ENCODE measurements at places on chromosomes 5 and 9.

GRCh38 chr5:142425286-142426065, 100.7 kb upstream of the SPRY4 start:
- DNase-seq, result no peak

GRCh38 chr5:98144710-98145109, 628.8 kb upstream of the RGMB start:
- no peak for DNase-seq

DNA sequence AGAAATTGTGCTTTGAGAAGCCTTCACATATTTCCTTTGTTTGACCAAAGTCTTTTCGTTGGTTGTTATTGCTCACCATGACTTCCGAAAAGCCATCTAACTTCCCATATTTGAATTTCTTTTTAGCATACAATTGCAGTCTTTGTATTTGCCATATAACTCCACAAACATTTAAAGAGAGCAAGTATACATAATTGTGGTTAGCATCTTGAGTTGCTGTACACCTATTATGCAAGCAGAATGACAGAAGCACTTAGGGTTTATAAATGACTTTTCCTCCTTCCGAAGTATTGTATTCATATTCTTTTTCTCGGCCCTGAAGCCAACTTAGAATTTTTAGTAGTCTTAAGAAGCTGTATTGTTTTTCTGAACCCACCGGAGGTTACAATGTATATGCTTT, 250.4 kb downstream of the RFK start:
- no peak for DNase-seq

GRCh38 chr9:37975639-37976038, 71.7 kb upstream of the SLC25A51 start:
- no peak for DNase-seq

DNA sequence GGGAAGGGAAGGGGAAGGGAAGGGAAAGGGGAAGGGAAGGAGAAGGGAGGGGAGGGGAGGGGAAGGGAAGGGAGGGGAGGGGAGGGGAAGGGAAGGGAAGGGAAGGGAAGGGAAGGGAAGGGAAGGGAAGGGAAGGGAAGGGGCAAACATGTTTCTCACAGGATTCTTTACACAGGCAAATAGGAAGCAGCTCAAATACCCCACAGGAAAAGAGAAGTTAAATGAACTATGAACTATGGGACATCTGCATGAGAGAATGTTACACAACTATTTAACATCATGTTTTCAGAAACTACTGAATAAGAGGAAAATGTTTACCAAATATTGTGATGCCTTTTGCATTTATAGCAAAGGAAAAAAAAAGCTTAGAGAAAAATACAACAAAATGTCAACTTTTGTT, 125.4 kb upstream of the SLC30A5 start:
- no peak for DNase-seq

- no peak for DNase-seq
These were observed 24.2 kb downstream of the ABO start for GRCh38 chr9:133250741-133251170.

- DNase-seq, result no peak
These were observed 10.5 kb upstream of the AHRR start for GRCh38 chr5:310941-311434.

DNA sequence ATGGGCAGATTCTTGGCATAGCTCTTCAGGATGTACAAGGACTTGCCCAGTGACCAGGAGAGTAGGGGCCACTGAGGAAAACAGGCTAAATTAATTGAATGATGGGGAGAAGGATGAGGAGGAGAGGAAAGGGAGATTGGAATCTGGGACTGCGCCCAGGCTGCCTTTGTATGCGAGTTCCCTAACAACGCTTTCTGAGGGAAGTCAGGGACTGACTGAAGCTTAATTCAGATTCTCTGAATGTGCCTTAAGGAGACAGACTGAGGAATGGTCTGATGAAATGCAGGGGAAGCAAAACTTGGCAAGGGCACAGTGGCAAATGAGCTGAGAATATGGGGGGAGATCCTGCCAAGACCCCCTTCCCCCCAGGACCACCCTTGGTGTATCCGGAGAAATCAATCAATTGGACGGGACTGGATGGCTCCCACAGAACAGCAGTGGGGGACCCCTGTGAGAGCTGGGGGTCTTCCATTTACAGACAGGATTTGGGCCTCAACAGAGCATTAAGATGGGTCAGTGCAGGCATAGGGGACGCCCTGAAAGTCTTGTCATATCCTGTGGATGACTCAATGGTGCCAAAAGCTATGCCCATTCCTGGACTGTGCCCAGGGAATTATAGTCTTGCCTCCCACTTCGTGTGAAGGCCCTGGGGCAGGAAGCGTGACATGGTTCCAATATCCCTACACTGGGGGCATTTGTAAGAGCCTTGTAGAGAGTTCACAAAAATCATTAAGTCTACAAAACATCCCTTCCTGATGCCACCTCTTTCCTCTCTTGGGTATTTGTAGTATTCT, 215.5 kb upstream of the TNC start:
- DNase-seq, result no peak

DNA sequence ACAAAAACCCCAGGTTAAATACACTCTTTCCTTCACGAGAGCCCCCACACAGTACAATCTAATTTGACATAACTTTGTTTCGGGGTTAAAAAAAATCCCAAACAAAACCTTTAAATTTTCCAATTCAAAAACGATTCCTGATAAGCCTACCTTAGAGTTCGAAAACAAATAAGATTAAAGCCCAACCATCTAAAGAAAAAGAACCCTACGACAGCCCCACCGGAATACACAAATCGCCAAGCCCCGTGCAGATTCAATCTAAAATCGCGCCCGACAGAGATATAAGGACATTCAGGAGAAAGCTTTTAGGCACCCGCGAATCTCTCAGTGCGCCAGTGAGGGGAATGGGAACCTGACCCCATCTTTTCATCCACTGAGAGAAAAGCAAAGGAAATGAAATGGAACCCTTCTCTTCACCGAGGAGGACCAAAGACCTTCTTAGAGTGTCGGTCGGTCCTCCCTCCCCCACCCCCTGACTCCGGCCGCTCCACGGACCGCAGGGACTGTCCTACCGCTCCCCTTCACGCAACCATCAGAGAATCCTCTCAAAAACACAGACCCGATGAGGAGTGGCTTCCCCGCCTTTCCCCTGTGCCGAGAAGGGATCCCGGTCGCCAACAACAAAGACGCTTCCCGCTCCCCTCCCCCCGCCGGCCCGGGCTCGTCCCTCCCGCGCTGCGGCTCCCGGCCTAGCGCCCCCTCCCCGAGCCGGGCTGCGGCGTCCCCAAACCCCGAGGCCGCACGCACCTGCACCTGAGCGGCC, 925 bp downstream of the ABHD17B start:
- DNase-seq, result no peak

- DNase-seq, result no peak
These were observed 364.7 kb upstream of the CD180 start for GRCh38 chr5:67561151-67561932.

- DNase-seq, result no peak
These were observed 81.3 kb upstream of the PRR16 start for GRCh38 chr5:120382833-120383232.

- no peak for DNase-seq
These were observed 159.8 kb upstream of the HMHB1 start for GRCh38 chr5:143652108-143652700.

DNA sequence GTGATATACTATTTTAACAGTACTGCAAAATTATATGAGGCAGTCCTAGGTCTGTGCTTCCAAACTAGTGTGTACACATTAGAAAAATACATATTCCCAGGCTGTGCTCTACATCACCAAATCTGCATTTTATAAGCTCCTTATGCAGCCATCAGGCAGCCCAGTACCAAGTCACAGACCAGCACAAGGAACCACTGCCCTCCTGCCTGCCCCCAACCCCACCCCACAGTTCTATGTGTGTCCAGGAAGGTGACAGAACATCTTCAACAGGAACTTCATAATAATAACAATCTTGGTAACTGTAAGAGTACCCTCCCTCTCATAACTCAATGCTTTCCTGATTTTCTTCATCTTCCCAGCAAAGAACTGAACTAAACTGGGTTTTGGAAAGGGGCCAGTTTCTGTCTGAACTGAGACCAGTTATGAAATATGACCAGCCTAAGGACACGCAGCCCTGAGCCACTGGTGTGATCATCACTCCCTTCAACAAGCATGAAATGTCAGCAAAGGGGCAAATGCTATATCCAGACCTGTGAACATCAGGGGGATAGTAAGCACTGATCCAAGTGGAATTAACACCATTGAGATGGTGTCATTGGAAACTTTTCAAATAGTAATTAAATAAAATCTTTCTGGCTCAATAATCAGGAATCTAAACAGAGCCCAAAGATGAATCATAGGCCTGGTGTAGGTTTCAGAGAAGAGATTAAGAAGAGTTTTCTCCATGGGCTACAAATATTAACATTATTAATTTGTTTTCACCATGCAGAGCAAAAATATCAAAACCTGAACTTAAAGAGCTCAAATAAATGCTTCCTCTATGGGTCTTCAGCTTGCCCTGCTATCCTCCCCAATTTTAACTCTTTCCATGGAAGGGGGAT, 82.1 kb downstream of the DPYSL3 start:
- no peak for DNase-seq

- DNase-seq, result no peak
These were observed 63.9 kb downstream of the PCDH1 start for GRCh38 chr5:141814064-141814964.

GRCh38 chr5:53355316-53355715, 125.1 kb upstream of the FST start:
- no peak for DNase-seq

DNA sequence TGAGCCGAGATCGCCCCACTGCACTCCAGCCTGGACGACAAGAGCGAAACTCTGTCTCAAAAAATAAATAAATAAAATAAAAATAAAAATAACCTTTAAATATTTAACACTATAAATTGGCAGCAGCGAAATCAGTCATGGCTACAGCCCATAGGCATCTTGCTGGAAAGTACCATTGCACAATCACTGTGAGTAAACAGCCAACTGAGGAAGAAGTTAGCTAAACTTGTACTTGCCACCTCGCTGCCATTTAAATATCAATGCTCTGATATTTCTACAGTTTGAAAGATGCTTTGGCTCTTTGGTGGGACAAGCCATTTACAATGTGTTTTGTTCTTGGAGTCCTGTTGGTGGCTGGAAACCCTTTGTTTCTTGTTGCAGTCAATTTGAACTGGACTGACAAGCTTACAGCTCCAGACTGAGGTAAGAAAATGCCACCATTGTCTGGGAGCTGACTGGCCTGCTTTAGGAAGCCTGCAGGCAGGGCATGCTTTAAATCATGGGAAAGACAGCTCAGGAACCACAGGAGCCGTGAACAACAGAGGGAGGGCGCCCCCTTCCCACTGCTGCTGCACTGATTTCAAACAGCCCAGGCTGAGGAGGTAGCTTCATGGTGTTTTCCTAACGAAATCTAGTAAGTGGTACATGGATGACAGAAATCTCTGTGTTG, 322.8 kb upstream of the RFX3 start:
- DNase-seq, result no peak

GRCh38 chr5:138793575-138793974, 40.4 kb downstream of the CTNNA1 start:
- no peak for DNase-seq

GRCh38 chr5:137231540-137231939, 267.6 kb downstream of the SPOCK1 start:
- no peak for DNase-seq

DNA sequence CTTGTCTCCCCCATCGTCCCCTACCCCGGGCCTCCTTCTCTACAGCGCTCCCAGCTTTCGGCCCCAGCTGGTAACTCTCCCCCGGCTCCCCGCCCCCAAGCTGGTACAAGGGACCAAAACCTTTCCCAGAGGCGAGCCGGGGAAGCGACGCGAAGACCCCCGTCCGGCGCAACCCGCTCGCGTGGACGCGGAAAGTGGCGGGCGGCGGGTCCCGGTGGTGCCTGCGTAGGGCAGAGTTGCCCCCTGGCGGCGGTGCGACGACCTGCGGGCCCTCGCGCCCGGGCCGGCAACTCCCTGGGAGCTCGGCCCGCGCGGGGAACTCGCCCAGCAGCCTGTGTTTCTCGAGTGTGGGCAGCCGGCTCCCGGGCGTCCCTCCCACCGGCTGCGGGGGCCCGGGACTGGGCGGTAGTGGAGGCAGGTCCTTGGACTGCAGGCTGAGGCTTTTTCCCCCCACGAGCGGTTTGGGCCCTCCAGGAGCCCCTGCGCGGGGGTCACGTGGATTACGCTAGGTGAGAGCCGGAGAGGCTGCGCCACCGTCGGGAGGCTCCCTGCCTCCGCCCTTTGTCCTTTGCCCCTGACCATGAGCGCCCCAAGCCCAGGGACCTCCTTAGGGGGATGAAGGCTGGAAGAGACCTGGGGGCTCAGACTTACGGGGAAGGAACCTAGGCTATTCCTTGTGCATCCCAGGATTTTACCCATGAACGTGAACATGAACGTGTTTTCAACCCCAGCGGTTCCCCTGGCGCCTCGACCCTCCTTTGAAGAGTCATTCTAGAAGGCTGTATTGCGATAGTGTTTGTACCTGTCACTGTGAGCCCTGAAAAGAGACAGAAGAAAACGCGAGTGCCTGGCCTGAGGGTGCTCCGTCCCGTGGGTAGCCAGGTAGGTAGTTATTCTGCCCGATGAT, 2.9 kb upstream of the FOXD1 start:
- no peak for DNase-seq

- DNase-seq, result no peak
These were observed 4.0 kb upstream of the CLPTM1L start for GRCh38 chr5:1348986-1349245.

- DNase-seq, result no peak
These were observed 37.8 kb downstream of the EXOSC2 start for GRCh38 chr9:130731355-130731754.

- no peak for DNase-seq
These were observed 91.9 kb downstream of the FEM1C start for GRCh38 chr5:115452536-115453235.

- DNase-seq, result no peak
These were observed 36.7 kb downstream of the MRPS27 start for GRCh38 chr5:72283358-72283757.

DNA sequence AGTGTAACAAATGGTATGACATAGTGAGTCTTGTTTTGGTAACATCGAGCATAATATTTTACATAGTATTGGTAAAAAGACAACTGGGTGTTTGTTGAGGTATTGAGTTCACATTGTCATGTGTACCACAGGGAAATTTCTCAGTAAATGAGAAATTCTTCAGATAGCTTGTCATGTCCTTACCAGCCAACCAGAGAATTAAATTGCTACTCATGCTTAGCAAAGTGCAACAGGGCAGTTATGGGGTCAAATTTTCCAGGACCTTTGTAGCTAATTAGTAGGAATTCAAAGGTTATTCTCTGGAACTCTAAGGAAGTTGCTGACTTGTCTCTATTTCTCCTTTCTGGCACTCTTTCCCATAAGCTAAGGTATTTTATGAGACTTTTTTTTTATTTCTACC, 595.7 kb downstream of the EFNA5 start:
- no peak for DNase-seq

- DNase-seq, result no peak
These were observed 539.9 kb downstream of the ZNF608 start for GRCh38 chr5:124206540-124206939.

- DNase-seq, result no peak
These were observed 127.8 kb downstream of the GABBR2 start for GRCh38 chr9:98580956-98581355.

Data from GM12864 (cell line).